ENCODE measurements at places on chromosomes 16 and 17.

DNA sequence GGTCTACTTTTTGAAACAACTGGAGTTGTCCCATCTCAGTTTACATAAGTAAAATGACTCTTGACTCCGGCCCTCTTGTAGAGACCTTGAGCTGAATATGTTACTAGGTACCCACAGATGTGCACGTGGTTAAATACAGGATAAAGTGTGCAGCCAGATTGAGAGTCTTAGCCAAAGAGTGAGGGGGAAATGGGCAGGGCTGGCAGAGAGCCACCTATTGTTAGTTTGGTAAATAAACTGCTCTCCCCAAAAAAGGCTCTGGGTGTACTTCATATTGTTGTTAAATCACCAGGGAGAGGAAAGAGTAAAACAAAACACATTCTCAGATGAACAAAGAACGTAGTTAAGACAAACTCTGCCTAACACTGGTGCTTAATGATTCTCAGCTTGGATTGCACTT is 20.3 kb downstream of the G6PC1 start:
- no peak for DNase-seq

DNA sequence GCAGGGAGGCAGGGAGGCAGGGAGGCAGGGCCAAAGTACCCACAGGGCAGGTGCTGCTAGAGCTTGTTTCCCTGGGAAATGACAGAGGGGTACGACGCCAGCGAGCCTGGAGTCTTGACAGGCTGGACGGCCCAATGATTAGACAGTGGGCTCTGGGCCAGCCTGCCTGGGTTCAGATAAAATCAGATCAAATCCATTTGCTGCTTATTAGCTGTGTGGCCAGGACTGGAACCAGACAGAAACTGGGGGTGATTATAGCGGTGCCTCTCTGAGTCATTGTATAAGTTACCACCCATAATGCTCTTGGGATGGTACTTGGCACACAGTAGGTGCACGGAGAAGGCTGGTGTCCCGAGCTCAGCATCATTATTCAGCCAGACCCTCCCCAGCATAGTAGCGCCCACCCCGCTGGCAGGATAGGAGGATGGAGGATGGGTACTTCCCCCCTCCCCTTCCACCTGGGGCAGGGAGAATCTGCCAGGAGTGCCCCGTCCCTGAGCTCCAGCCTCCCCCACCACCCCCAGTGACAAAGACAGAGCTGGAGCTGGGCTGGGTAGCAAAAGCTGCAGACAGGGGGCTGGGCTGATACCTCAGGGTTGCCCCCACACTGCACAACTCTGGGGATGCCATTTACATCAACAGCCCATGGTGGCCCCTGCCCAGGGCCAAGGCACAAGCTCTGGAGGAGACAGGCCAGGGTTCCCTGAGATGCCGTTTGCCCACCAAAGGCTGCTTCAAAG is 77.6 kb upstream of the TNRC6C start:
- DNase-seq = no peak

GRCh38 chr17:60391471-60392041 is 377 bp downstream of the USP32 start:
- no peak for DNase-seq

DNA sequence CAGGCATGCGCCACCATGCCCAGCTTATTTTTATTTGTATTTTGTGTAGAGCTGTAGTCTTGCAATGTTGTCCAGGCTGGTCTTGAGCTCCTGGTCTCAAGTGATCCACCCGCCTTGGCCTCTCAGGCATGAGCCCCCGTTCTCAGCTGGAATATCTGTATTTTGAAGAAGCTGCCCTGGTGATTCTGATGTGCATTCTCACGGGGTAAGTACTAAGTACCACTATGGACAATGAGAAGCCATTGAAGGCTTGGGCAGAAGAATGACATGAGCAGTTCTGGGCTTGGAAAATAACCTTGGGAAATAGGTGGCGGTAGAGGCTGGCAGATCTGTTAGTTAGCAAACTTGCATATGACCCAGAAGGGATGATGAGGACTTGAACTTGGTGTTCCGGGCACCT is 15.6 kb upstream of the NKD1 start:
- DNase-seq = no peak

DNA sequence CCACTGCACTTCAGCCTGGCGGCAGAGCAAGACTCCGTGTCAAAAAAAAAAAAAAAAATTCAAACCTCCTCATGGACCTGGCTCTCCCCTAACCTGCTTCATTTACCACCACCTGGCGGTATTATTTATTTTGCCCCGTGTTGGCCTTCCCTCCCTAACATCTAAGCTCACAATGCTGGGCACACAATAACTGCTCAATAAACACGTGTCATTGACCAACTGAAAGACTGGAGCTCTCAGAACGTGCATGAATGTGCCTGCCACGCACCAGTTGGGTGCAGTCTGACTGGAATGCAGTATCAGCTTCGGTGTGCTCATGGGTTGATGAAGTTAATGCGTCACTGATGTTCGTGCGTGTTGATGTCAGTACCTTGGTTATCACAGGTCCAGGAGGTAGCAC is 64.4 kb upstream of the CDC42EP4 start:
- DNase-seq = no peak

DNA sequence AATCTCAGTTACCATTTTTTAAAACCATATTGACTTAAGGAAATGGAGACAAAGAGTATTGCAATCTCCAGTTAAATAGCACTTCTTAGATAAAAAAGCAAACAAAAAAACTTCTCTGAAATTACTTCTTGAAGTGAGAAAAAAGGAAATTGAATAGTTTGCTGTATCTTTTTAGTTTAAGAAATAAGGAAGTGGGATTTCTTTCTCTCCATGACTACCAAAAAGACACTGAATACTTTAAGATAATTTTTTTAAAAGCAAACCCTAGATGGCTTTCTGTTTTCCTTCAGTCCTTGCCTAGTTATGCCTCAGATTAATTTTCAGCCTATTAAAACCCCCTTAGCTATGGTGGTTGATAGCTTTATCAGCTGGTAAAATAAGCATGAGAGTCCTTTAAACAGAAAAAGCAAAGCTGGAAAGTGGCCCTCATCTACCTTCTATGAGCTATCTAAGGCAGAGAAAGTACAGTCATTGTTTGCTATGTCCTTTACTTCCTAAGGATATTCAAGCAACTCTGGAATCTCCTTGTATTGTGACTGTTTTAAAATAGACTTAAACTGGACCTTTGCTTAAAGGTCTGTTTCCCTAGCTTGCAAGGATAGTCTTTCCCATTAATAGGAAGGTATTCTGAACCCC is 28.6 kb downstream of the TPPP3 start:
- DNase-seq = no peak

GRCh38 chr17:4728124-4728523 is 3.1 kb upstream of the MED11 start:
- DNase-seq = no peak

- DNase-seq = no peak
Observed at GRCh38 chr16:53530046-53530445, 27.0 kb upstream of the AKTIP start.
